ENCODE measurements at places on chromosomes 2 and 18.

DNA sequence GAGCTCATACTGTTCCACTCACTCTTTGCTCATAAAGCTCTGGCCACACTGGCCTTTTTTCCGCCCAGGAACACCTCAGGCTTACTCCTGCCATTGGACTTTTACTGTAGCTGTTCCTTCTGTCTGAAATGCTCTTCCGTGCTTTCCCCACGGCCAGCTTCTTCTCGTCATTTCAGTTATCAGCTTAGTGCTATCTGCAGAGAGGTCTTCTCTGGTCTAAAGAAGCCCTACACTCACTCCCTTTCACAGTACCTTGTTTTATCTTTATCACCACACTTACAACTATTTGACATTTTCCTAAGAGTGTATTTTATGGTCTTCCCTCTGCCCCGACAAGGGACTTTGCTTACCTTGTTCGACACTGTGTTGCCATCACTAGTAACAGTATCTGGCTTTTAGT, 388.1 kb upstream of the SPRED2 start:
- DNase-seq, result no peak

DNA sequence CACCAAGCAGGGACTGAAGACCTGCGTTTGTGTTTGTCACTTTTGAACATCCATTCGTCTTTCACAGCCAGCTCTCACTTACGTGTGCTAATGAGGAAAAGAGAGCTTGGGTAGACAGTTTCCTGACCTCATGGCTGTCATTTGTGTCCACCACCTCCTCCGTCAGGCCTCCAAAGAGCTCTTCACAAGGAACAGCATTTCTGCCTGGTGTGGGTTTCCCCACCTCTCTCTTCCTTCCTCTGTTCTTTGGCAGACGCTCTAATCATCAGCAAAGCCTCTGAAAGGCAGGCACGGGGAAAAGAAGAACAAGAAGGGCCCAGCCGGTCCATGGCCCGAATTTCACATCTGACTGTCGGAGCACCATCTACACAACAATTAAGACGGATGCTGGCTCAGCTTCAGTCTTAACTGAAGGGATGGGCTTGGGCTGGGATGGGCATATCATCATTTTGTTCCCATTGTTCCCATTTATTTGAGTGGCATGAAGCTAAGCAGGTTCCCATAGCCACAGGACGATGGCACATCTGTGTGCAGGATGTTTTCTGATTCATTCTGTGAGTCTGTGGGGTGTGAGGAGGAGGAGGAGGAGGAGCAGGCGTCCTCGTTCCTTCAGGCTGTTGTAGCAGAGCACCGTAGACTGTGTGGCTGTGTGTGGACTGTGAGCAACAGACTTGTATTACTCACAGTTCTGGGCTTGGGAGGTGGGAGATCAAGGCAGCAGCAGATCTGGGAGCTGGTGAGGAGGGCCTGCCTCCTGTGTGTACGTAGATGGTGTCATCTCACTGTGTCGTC, 66.4 kb downstream of the TSHZ1 start:
- peak; percentile 86 for DNase-seq

- no peak for DNase-seq
Observed at GRCh38 chr18:57089702-57090101, 57.2 kb upstream of the BOD1L2 start.

- no peak for DNase-seq
Observed at GRCh38 chr2:158689391-158689790, 105.7 kb upstream of the DAPL1 start.

DNA sequence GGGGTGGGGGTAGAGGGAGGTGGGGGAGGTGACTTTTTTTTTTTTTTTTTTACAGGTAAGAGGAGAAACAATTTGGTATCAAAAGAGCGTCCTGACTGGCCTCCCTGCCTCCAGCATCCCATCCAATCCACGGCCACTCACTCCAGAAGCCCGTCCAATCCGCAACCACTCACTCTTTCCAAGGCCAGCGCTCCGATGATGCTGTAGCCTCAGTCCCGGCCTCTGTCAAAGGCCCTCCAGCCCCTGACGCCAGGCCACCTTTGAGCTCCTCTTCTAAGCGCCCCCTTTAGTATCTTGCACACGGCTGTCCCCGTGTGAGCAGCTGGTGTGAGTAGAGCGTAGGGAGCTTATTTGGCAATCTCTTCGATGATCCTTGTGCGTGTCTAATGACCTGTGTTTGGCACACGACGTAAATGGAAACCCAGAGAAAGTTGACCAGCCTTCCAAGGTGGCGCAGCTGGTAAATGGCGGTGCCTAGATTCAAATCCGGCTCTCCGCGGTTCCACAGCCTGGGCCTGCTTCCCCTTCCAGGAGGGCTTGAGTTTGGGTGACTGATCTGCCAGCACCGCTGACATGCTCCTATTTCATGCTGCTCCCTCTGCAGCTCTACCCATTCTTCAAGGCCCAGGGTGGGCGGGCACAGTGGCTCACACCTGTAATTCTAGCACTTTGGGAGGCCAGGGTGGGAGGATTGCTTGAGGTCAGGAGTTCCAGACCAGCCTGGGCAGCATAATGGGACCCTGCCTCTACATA, 23.8 kb upstream of the PXDN start:
- no peak for DNase-seq

DNA sequence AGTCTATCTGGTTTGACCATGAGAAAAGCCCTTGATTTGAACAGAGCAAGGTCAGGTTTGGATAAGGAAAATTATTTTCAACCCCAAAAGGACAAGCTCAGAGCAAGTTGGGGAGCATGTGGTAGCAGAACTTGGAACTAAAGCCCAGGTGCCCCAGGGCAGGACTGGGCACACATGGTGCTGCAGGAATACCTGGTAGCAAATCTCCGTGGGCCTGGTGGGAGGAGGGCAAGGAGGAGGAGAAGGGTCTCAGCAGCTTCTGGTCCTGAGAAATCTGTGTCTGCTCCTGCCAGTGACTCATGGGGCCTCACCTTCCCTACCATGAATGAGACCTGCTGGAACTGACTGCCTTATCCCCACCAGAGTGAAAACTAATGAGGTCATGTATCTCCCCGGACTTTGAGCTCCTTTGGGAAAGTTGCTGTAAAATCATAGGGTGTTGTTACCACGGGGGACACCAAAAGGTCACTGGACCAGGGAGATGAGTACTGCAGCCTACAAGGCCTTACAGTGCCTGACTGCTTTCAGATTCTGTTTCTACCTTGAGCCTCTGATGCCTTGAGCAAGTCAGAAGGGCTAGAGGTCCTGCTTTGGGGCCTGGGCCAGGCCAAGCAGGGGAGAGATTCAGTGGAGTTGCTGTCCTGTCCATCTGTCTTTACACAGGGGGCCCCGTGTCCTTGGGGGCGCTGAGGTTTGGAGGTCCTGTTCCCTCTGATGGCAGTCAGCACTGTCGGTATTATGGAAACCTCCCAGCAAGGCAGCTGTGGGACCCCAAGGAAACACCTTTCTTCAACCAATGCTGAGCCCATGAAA, 304.0 kb downstream of the MYCN start:
- no peak for DNase-seq

GRCh38 chr18:48622911-48623431, 84.1 kb downstream of the CTIF start:
- peak; percentile 54 for DNase-seq

DNA sequence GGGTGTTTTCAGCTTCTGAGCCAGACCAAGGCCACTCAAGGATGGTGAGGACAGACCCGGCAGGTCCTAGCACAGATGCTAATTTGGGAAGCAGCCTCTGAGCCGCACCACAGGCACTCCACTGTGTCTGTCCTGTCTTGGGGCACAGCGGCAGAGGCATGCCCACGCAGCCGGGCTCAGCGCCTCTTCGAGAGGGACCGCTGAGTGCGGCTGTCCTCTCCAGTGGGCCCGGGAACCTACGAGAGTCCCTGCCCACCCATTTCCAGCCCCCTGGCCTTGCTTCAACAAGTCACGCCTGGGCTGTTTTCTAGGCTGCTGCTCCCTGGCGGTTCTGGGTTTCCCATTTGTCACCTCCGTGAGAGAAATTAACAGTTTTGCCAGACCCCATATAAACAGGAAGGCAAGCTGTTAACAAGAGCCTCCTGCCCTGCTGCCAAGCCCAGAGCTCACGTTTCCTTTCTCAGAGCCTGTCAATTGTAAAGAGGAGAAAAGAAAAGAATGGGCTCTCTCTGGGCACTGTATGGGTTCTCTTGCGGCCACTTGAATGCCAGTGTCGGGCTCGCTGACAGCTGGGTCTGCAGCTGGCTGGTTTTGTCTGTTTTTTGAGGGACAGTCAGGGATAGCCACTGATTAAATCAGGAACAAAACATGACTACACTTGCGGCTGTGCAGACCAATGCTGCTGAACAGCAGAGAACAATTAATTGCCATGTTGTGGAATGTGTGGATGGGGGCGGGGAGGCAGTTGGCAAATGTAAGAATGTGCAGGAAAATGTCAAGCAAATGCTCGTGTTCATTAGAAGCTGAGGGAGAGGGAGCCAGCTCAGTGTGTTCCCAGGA, 30.6 kb downstream of the TMEM17 start:
- DNase-seq, result peak; percentile 53

DNA sequence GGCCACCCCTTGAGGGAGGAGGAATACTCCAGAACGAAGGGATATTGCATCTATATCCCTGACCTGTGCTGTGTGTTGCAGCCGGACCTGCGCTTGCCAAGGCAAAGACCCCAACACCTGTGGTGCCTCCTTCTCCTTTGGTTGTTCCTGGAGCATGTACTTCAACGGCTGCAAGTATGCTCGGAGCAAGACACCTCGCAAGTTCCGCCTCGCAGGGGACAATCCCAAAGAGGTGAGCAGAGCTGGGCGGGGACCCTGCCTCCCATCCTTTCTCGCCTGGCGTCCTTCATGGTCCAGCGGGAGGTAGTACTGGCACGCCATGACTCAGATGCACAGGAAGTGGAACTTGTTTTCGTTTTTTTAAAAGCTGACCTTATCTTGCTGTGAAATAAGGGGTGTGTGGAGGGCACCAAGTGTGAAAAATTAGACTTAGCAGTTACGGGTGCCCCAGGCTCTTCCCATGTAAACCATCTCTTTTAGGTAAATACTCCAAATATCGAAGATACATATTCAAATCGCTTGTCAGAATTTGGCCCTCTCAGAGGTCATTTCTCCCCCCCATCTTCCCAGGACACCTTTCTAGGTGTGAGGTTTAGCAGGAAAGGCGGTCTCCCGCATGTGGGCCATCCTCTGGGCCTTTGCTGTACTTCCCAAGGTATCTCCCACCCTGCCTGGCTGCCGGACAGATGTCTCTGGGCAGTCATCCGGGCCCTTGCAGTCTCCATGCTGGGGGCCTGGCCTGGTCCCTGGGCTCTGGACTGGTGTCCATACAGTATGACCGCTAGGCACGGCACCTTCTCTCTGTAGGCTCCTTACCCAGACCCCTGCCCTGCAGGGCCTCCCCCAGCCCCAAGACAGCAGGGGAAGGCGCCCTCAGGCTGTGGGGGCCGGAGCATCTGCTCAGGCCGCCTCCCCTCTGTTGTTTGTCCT, 57.6 kb downstream of the BOLA3 start:
- no peak for DNase-seq

GRCh38 chr2:45898819-45899218, 247.3 kb downstream of the PRKCE start:
- DNase-seq, result no peak

- no peak for DNase-seq
Observed at GRCh38 chr2:225355788-225356187, 43.7 kb upstream of the NYAP2 start.

GRCh38 chr2:219961947-219962498, 334.6 kb downstream of the SLC4A3 start:
- no peak for DNase-seq

- DNase-seq, result no peak
Observed at GRCh38 chr2:48200620-48201293, 294.5 kb upstream of the FBXO11 start.

DNA sequence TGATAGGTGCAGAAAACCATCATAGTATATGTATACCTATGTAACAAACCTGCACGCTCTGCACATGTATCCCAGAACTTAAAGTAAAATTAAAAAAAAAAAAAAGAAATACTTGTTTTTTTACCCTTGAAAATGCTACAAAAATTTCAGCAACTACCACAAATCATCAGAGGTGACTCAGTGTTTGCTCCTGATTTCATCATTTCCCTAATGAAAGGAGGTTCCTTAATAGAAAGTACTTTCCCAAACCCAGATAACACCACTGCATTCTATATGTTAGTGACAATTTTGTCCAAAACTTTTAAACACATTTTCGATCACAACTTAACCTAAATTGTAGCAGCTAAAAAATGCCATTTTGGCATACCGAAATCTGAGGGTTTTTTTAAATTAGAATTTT, 163.3 kb downstream of the SLC39A10 start:
- peak; percentile 84 for DNase-seq

DNA sequence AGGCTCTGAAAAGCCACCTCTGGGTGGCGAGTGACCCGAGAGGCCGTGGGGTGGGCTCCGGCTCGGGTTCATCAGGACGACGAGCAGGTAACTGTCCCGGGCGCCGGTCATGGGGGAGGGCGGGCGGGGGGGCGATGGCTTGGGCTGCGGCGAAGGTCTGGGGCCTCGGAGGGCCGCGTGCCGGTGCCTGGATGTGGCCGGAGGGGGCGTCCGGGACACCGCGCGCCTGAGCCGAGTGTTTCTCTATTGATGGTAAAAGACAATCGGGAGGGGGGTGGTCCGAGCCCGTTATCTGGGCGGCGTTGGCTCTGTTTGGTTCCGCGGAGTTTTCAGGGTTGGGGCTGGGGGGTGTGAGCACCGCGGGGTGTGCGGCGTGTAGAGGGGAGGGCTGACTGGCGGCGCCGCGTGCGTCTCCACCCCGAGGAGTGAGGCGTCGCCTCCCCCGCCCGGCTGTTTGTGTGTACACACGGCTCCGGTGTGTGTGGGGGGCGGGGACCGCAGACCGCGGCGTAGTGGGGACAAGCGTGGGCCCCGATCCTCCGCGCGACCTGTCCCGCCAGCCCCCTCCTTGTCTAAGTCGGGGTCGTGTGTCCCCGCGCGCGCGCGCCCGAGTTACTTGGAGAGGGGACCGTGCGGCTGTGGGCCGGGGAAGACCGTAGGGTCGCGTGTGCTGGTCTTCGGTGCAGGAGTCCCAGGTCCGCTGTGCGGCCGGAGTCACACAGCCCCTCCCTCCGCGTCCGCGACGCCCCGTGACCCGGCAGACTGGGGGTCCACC, 1.6 kb downstream of the CTIF start:
- DNase-seq, result peak; percentile 73

- DNase-seq, result no peak
Observed at GRCh38 chr2:106536490-106536889, 49.3 kb downstream of the CD8B2 start.

DNA sequence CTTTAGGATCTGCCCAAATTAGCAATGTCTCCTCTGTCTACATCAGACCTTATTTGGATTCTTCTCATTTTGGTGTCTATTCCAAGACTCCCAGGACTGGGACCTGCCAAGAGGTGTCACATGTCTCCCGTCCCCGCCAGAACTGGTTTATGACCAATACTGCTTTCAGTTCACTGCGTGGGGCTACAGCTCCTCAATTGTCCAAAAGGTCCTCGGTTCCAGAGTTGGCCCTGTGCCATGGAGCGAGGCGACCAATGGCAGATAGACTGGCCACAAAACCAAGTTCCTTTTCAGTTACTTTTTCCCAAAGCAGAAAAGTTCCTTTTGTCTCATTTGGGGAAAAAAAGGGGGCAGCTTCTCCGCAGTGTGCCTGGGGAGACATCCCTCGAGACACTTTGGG, 144.1 kb upstream of the ZNF236 start:
- no peak for DNase-seq

Data from fibroblast of skin of right quadriceps (primary cell).